CD8-positive, alpha-beta memory T cell (primary cell): ENCODE measurements at places on chromosomes 7 and 10. TPM values are rescaled to one million over a fixed set of nuclear protein-coding genes. Genes with fewer than 3 reads are reported as not detected.

DNA sequence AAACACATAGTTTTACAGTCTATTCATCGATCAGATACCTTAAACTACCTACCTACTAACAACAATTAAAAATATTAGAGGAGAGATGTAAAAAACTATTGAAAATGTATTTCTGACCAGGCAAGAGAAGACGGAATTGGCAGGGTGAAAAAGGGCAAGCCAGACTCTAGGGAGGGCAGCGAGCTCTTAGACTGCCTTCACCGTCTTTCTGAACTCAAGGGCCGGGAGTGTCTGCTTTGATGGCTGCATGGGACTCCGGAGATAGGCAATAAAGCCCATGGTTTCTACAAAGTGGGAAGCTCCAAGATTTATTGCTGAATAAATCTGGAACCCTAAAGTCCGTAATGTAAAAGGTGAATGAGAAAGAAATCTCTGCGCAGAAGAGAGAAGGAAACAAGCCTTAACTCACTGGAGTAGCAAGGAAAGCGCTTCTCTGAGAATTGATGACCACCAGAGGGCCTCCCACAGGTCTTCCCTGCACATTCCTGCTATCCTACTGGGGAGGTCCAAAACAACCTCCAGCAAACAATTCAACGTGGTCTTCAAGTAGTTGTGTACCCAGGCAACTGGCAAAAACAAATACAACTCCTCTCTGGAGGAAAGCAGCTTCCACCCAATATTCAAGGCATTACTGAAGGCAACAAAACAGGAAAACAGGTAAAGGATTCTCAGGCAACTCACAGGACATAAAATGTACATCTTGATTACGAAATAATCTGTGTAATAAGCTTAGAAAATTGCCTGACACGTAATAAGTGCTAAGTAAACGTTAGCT, 181.3 kb downstream of the SDK1 start:
- DNase-seq: no peak

DNA sequence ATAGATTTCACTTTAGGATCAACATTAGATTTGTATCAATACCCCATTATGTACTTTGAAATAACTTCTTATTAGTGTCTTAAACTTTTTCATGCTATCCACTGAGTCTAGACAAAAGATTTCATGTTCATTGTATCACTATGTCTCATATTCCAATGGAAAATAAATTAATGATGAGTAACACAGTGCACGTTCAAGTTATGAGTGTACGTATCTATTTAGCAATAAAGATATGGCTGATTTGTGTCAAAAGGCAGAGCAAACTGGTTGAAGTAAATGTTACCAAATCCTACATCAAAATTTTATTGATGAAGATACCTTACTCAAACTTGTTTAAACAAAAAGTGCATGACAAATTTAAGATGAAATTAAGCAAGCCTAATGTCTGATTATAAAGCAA, 102.4 kb downstream of the SEMA3E start:
- no peak for DNase-seq

- no peak for DNase-seq
Observed at GRCh38 chr7:146528581-146528980, 412.0 kb downstream of the CNTNAP2 start.

DNA sequence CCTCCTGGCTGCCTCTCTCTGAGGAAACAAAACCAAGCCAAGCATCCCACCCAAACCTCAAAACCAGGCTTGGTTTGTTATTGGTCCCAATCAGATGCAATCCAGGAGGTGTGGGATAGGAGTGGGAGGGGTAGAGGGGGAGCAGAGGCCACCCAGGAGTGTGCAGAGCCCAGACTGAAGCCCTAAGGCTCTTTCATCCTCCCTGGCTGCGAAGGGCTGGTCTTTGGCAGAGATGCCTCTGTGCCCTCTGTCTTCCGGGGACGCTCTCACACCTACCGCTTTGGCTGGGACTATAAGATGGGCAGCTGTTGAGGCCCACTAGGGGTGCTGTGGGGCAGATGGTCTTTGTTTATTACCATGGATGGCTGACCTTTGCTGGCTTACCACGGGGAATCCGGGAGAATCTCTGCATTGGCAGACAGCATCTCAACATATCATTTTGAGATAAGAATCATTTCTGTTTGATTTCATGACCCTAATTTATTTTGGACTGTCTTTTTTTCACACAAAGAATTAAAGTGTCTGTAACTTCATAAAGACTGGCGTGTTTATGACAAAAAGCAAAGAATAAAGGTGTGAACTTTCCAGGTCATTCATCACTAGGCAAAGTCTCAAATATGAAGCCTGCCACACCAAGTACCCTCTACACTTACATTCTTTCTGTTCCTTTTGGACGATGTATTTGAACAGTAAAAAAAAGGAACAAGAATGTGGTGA, 6.5 kb upstream of the DENND2A start:
- DNase-seq: no peak

DNA sequence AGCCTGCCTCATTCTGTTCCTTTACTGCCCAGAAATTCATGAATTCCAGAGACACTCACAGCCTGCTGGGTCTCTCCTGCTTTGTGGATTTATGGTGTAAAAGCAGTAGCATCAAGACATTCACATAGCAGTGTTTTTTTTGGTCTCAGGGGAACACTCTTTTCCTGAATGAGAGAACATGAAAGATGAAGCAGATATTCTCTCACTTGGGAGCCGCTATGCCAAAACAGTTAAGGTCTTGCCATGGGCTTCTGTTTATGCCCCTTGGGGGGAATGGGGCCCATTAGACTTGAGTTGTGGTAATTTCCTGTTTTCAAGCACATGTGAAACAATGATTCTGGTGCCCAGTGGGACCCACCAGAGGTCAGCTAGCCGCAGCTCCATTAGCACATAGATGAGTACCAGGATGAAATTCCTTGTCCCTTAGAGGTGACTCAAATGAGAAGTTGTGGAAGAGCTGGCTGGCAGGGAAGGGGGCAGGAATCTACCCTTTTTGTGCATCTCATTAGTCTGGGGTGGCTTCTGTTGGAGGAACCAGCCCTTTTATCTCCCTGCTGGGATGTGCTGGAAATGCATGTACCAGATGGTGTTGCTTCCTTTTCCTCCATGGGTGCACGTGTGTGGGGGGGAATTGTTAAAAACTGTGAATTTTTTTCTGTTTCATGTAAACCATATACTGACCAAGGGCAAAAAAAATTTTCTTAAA, 13.3 kb downstream of the BMPER start:
- DNase-seq: no peak

DNA sequence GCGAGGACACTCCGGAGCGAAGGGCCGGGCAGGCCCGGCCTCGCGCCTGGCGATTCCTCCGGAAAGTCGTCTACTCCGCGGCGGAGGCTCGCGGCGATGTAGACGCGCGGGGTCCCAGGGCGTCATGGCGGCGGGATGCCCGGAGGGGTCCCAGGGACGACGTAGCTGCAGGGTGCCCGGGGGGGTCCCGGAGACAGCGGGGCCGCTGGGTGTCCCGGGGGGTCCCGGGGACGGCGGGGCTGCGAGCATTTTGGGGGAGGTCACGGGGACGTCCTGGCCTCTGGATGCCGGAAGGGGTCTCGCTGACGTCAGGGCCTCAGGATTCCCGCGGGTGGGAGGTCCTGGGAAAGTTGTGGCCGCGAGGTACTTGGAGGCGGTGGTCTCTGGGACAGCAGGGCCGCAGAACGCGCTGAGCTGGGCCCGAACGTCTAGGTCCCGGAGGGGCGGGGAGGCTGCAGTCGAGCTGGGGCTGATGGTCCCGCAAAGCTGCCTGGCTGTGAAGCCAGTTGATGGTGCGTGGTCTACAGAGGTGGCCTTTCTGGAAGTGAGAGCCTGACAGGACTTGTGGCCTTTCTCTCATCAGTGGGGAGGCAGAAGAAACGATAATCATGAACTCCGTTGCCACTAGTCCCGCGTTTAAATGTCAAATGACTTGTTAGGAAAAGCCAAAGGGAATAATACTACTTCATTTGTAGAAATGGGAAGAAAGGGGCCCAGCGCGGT, 637 bp downstream of the HSPA14 start:
- DNase-seq: peak; percentile 22

- no peak for DNase-seq
Observed at GRCh38 chr7:112307506-112307905, 101.0 kb downstream of the ZNF277 start.

GRCh38 chr10:78176320-78177317, 143.0 kb downstream of the RPS24 start:
- no peak for DNase-seq

DNA sequence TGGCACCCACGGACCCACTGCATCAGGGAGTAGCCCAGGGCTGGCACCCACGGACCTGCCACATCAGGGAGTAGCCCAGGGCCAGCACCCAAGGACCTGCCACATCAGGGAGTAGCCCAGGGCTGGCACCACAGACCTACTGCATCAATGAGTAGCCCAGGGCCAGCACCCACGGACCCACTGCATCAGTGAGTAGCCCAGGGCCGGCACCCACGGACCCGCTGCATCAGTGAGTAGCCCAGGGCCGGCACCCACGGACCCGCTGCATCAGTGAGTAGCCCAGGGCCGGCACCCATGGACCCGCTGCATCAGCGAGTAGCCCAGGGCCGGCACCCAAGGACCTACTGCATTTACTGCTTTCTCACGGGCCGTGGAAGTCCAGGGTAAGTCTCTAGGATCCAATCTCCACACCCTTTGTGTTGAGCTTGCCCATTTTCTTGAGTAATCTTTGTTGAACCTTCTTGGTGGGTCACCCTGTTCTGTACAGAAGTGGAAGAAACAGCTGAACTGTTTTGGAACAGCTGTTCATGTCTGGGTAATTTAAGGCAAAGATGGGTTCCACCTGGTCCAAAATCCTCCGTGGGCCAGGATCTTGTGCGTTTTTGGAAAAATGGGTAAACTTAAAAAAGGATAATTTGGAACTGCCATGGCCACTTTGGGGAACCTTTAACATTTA, 69.0 kb downstream of the VIPR2 start:
- no peak for DNase-seq

DNA sequence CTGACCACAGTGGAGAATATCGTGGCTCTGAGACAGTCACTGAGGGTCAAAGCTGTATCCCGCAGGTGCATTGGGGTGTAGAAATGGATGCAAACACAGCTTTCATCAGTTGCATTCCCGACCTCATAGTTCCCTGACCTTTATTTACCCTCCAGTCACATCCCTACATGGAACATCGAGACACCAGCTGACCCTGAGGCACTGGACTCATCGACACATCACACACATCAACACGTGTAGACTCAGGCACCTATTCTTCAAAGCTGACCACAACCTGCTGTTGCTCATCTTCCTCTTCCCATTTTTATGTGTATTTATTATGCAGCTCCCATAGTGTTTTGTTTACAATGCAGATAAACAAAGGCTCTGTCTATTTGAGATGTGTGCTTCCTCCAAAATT, 396.9 kb upstream of the NRP1 start:
- DNase-seq: no peak

GRCh38 chr10:97919012-97919411, 69.4 kb downstream of the GOLGA7B start:
- DNase-seq: no peak

Gene NCF1
- 0.92 TPM for total RNA-seq

Gene ANK3
- total RNA-seq: 12.8 TPM

Gene DOCK1
- 0.16 TPM for total RNA-seq

Gene SPAM1
- not detected for total RNA-seq

Gene GDF2
- total RNA-seq: not detected

Gene ST8SIA6
- total RNA-seq: not detected

Gene ZPBP
- not detected for total RNA-seq

Gene C10orf143
- total RNA-seq: 5.7 TPM

Gene ITGB8
- total RNA-seq: 0.27 TPM
